ENCODE measurements at places on chromosomes 11 and 22.

DNA sequence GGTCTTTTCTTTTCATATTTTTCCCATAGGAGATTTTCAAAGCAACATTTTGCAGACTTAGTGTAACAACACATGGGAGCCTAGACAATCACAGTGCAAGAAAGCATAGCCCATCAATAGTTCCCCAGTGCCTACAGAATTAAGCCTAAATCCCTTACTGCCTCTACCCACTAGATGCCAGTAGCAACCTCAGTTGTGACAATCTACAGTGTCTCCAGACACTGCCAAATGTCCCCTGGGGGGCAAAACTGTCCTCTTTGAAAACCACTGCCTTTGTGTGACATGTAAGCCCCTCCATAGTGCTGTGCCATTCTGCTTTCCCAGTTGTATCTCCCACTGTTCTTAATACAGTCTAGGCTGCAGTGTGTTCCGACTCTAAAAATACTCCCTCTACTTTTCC is 1329.0 kb downstream of the LRRC4C start:
- DNase-seq = peak; percentile 42

GRCh38 chr11:127490896-127491295 is 490.3 kb upstream of the KIRREL3 start:
- no peak for DNase-seq

DNA sequence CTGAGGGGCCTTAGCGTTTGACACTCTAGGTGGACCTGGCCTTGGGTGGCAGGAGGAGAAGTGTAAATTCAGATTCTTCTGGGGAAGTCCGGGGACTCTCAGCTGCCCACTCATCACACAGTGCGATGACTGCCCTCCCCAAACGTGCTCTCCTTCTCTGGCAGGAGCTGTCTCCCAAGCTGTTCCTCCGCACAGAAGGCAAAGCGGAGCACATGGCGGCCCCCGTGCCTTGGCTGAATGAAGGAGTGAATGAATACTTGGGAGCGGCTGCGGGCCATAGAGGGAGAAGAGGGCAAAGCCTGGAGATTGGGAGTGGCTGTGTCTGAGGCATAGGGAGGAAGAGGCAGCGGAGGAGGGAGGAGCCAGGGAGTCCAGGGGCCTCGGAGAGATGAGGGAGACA is 6.9 kb upstream of the NAA40 start:
- no peak for DNase-seq

GRCh38 chr11:34449013-34449412 is 10.3 kb downstream of the CAT start:
- no peak for DNase-seq

DNA sequence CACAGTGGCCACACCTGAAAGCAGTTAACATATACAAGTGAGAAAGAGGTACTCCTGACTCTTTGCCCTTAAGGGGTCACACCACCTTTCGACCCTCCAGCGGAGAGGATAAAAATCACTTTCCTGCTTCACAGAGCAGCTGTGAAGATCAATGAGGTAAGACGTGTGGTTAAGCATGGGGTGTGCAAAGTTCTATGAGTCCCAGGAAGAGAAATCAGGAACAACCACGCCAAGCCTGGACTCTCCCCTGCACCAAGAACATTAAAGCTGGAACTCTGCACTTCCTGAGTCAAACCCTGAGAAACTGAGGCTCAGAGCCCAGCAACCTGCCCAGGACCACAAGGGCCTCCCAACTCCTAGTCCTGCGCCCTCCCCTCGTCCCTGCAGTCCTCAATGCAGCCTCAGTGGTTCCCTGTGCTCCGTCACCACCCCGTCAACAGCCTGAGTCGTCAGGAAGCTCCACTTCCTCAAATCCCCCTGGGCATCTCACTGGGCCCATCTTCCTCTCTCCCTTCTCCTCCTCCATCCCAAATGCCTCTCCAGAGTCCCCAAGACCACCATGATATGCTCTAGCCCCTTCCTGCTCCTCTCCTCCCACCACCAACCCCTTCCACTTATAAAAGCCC is 17.7 kb downstream of the TNKS1BP1 start:
- no peak for DNase-seq

DNA sequence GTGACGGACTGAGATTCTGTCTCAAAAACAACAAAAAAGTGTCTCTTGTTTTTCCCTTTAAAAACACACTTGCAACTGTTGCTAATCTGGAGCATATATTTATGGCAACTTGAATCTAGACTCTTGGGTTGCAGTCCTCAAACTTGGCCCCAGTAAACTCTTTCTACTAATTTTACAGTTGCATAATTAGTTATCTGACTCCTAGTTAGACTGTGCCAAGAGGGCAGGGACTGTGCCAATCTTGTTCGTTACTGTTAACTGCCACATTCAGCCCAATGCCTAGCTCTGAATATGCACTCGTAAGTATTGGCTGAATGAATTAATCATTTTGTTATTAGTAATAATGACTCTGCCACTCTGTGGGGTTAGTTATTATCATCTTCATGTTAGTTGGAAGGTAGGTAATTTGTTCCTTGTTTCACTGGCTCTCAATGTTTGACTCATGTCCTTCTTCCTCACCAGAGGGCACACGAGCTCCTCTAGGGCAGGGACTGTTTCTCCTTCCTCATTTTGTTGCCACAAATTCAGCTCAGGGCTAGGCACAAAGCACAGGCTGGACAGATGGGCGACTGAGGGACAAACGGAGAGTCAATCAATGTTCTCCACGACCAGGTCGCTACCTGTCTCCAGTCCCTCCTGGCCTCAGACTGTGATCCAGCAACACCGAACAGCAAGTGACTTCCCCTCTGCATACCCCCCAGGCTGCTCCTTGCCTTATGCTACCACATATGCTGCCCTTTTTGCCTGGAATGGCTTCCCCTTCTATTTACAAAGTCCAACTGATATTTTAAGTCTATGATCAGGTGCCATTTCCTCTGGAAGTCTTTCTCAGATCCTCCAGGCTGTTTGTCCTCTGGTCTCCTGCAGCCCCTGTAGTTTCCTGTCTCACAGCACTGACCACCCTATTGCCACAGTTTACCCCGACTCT is 9.0 kb downstream of the CLPB start:
- DNase-seq = no peak

- DNase-seq = no peak
These were observed 8.2 kb downstream of the WEE1 start for GRCh38 chr11:9581556-9582161.

DNA sequence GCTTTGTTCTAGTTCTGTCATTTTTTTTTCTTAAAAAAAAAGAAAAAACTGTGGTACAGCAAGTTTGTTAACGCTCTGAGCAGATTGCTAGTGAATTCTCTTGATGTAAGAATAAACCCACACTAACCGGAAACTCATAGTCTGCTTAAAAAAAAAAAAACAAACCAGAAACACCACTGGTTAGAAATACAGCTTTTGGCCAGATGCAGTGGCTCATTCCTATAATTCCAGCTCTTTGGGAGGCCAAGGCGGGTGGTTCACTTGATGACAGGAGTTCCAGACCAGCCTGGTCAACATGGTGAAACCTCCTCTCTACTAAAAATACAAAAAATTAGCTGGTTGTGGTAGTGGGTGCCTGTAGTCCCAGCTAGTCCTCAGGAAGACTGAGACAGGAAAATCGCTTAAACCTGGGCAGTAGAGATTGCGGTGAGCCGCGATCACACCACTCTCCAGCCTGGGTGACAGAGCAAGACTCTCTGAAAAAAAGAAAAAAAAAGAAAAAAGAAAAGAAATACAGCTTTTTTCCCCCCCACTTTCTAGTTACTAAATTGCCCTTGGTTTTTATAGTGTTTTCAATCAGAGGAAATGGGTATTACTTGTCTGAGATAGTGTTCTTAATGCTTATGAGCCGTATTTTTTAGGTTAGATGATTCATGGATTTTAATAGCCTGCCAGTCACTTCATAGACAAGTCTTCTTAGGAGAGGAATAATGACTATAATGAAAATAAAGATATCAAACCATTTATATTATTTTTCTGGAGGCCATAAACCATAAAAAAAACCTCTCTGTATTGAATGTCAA is 222.8 kb downstream of the DDX10 start:
- no peak for DNase-seq

GRCh38 chr11:44942029-44942955 is 8.4 kb downstream of the TP53I11 start:
- no peak for DNase-seq

- peak; percentile 66 for DNase-seq
These were observed 1.7 kb downstream of the ABTB2 start for GRCh38 chr11:34356130-34356529.

DNA sequence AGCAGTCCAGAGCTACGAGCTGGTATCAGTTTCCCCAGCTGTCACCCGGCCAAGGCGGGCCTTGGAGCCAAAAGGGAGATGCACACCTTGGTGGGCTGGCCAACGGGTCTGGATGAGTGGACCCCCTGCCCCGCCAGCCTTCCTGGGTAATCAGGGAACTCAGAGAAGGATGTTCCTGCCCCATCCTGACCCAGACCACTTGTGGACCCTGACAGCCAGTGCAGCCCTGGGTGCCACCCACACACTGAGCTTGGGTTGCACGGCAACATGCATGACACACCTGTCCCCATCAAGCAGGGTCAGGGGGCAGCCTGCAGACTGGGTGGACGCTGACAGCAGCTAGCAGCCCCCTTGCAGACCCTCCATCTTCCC is 8.6 kb downstream of the SLC25A1 start:
- no peak for DNase-seq

DNA sequence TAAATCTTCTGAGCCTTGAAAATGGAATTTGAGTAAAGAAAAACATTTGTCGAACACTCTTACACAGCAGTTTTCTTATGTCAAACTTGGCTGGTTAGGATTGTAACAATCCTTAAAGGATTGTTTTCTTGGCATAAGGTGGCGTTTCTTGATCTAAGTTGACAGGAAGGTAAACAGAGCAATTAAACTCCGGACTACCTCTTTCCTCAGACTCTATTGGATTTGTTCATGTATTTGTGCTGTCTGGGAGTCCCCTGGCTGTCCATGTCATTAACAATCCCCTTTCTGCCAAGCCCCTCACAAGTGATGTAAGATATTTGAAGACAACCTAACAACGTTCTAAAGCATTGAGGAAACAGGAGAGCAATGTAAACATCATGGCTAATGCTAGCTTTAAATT is 222.5 kb upstream of the SNX19 start:
- no peak for DNase-seq

- DNase-seq = peak; percentile 38
These were observed 49.3 kb downstream of the FBLN1 start for GRCh38 chr22:45552017-45552411.

DNA sequence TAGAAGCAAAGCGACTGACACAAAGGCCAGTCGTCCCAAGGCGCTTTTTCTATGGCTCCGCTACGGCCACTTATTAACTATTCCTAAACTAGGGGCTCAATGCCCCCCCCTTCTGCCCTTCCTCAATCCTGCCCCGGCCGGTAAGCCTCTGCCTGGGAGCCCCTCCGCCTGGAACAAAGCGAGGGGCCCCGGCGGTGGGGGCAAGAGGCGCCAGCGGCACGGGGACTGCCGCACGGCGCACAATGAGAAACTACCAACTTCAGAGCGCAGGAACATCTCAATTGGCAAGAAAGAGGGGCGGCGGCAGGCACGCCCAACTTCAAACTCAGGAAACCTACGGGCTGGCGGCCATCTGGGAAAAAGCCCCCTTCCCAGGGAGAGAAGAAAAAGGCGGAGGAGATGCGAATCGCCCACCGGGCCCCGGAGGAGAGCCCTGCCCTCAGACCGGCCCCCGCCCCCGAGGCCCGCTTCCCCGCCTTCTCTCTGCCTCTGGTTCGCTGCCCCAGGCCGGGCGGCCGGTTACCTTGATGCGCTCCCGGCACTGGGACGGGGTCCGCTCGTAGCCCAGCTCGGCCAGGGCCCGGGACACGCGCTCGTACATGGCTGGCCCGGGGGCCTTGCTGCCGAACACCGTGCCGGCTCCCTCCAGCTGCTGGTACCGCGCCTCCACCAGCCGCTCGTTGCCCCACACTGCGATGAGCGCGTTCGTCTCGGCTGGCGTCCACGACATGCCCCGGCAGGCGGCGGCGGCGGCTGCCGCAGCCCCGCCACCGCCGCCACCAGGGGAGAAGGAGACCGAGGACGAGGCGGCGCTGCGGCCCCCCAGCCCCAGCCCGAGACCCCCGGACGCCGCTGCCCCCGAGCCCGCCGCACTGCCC is 619 bp downstream of the MSANTD2 start:
- peak; percentile 65 for DNase-seq

- DNase-seq = no peak
These were observed 129.0 kb downstream of the TBC1D22A start for GRCh38 chr22:46891382-46891951.

- DNase-seq = no peak
These were observed 147.5 kb downstream of the DSCAML1 start for GRCh38 chr11:117649296-117650055.

GRCh38 chr11:122616718-122617117 is 38.8 kb upstream of the UBASH3B start:
- DNase-seq = peak; percentile 5

- no peak for DNase-seq
These were observed 1.8 kb upstream of the PKP3 start for GRCh38 chr11:392102-392777.

- DNase-seq = no peak
These were observed 115.3 kb upstream of the TTC12 start for GRCh38 chr11:113198972-113199661.

DNA sequence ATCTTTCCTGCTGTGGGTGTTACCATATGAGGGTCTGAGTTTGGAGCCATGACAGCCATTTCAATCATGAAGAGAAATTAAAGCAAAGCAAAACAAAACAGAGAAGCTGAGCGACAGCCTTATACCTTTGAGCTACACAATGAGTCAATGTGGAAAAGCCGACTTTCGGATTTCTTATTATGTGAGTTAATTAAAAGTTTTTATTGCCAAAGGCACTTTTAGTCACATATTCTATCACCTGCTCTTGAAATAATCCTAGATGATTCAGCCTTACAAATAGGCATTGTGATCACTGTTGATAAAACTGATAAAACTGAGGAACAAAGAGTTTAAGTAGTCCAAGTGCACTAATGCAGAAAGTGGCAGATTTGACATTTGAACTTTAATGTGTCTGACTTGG is 381.9 kb upstream of the TENM4 start:
- DNase-seq = no peak

- peak; percentile 60 for DNase-seq
These were observed 5.3 kb downstream of the SLC17A6 start for GRCh38 chr11:22343371-22344032.

GRCh38 chr11:70367071-70367470 is 31.3 kb upstream of the CTTN start:
- no peak for DNase-seq

Data from GM23338 (cell line).